BE2C (cell line): ENCODE measurements at places on chromosomes 5 and 9.

DNA sequence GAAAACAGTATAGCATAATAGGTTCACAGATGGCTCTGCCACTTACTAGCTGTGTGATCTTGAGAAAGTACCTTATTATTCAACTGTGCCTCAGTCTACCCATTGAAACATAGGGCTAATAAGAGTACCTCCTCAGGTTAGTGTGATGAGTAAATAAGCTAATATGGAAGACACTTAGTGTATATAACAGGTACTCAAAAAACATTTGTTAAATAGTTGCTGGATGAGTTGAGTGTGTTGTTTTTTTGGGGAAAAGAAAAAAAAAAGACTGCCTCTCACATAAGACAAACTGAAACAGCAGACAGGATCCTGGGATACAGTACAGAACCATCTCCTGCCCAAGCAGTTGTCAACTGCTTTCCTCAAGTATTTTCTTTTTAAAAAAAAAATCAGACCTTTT lies 5.2 kb downstream of the STOM start:
- DNase-seq: no peak

DNA sequence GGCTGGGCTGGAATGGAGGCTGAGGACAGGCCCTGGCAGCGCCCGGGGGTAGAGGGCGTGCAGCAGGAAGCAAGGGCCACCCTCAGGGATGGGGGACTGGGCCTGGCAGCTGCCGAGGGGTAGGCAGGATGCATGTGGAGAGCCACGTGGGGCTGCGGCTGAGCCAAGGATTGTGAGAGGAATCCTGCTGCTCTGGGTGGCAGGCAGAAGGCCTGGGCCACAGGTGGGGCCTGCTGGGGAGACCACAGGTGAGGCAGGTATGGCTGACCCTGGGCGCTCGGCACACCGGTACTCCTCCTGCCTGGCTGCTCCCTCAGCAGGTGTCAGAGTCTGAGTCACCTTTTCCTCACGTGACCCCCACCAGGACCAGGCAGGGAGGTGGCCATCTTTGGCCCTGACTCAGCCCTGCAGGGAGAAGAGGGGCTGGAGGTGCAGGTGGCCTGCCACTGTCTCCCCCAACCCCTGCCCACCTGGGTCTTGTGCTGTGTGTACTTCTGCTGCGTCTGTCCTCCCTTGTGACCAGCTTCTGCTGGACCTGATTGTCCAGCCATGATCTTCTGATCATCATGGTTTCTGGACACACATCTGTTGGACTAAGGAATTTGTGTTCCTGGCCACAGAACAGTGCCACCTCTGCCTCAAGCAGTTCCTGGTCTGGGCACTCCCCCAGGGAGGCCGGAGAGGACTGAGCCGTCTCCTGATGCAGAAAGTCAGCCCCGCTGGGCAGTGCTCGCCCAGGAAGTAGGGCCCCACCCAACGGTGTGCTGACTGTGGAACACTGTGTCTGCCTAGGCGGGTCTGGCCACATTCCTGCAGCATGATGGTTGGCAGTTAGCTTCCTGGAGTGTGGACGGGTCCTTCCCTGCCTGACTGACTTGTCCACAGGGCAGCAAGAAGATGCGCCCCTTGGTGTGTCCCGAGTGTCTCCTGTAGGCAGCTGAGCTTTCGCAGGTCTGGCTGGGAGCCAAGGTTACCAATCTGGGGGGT lies 6.4 kb downstream of the ARRDC1 start:
- DNase-seq: no peak

DNA sequence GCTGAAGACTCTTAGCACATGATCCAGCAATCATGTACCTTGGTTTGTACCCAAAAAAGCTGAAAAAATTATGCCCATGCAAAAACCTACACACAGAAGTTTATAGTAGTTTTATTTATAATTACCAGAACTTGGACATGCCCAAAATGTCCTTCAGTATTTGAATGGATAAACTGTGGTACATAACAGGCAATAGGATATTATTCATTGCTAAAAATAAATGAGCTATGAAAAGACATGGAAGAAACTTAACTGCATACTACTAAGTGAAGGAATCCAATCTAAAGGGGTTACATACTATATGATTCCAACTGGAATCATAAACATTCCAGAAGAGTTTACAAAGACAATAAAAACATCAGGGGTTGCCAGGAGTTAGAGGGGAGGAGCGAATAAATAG lies 25.6 kb downstream of the FBXL17 start:
- no peak for DNase-seq

GRCh38 chr9:69376651-69377050 lies 51.6 kb downstream of the ENTREP1 start:
- DNase-seq: no peak

DNA sequence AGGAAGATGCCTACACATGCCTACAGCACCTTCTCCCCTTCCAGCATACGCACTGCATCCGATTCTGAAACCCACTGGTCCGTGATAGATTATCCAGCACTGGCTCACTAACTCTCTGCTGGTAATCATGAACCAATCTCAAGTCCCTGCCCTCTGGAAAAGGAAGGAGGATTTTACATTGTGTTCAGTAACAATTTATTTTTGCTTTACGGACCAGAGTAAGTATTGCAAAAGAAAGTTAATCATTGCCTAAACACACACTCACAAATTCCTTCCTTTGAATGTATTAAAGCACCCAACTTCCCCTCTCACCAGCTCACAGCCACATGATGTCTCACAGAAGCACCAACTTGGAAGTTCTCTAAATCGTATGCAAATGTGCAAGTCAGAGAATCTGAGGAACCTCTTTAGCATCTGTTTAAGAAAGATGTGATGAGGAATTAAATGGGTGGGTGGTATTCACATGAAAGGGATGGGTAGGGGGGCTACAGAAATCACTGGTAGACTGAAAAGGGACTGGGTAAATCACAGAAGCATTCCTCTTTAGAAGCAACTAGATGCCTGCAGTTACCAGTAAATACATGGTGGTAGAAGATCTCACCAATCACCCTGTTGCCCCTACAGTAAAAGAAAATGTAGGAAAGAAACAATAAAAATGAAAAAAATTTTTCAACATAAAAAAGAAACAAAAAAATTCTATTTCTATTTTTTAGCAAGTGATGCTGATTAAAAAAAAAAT lies 8.4 kb downstream of the GNAQ start:
- DNase-seq: no peak

DNA sequence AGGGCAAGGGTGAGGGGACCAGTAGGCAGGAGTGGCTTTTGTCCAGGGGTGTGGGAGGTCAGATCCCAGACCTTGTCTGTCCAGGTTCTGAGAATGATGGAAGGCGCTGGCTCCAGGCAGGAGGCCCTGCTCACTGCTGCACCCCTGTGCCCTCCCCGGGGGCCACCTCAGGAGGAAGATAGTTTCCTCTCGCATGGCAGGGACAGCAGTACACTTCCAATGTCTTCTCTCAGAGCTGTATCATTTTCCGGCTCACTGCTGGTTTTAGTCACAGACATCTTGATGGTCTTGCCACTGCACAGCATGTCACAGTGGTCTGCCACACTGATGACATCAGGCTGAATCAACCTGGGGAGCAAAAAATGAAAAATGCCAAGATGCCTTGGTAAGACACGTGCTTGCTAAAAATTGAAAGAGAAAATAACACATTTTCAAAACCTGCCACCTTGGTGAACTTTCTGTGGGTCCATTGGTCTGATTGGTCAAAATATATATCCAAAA lies 3.3 kb upstream of the SLC6A3 start:
- DNase-seq: no peak

DNA sequence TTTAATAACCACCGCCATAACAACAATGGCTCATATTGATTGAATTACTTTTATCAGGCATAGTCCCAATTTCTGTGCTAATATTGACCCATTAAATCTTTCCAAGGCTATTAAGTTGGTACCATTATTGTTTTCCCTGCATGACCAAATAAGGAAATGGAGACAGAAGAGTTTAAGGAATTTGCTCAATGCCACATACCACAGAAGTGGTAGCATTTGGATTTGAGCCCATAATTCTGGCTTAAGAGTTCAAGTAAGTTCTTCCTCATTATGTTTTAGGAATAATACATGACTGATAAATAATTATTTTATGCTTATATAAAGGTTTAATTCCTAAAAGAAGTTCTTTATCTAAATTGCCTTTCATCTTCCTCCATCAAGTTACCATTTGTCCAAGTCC lies 43.4 kb upstream of the HAPLN1 start:
- no peak for DNase-seq

DNA sequence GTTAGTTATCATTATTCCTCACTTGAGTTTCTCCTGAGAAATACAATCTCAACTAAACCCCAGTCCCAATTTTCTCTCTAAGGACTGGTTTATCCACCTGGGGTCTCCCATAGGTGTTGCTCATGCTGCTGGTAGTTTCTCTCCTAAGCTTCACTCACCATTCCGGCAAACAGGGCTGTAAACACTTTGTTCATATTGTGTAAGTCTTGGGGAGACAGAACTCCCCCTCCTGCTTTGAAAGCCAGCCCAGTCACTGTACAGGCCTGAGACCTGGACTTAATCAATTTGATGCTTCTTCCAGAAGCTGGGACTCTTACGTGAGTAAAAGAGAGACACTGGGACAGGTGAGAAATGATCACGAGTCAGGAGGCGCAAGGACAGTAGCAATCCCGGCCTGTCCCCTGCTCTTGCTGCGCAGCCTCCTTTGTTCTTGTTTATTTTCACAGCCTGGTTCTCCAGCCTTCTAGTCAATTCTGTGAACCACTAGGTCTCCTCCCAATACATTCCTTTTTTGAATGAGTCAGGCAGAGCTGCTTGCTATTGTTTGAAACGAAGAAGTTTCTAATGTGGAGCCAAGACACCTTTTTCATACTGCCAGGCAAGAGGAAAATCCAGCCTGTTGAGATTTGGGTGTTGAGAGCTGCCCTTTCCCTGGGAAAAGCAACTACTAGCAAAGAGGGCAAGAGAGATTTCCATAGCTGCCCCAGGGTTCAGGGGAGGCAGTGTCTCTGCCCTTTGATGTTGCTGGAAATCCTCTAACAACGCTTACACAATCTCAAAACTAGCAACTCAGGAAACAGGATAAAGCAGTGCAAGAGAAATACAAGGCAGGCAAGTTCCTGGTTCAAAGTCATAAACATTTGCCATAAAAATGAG lies 9.2 kb upstream of the SHROOM1 start:
- DNase-seq: no peak

GRCh38 chr9:71690063-71690688 lies 78.1 kb downstream of the CEMIP2 start:
- DNase-seq: no peak

GRCh38 chr9:76926846-76927245 lies 20.9 kb upstream of the PRUNE2 start:
- DNase-seq: no peak

GRCh38 chr5:131109540-131110255 lies 55.4 kb downstream of the HINT1 start:
- peak; percentile 16 for DNase-seq

GRCh38 chr9:70519912-70520724 lies 105.7 kb upstream of the KLF9 start:
- no peak for DNase-seq

- no peak for DNase-seq
Measured at GRCh38 chr5:90387508-90387907, 22.0 kb downstream of the CETN3 start.

- DNase-seq: no peak
Measured at GRCh38 chr5:144086295-144086694, 84.2 kb downstream of the YIPF5 start.

GRCh38 chr5:168002116-168002515 lies 289.3 kb upstream of the WWC1 start:
- DNase-seq: no peak

GRCh38 chr5:112417931-112418658 lies 982 bp downstream of the EPB41L4A start:
- DNase-seq: no peak

- no peak for DNase-seq
Measured at GRCh38 chr5:109612278-109612905, 77.3 kb upstream of the MAN2A1 start.

- no peak for DNase-seq
Measured at GRCh38 chr5:31754741-31755675, 116.1 kb downstream of the PDZD2 start.

- no peak for DNase-seq
Measured at GRCh38 chr5:18380729-18381362, 746.6 kb downstream of the TAF11L14 start.

GRCh38 chr5:2658447-2658846 lies 93.0 kb downstream of the IRX2 start:
- DNase-seq: no peak

GRCh38 chr5:79157305-79157704 lies 45.7 kb downstream of the BHMT start:
- no peak for DNase-seq

- no peak for DNase-seq
Measured at GRCh38 chr5:1815881-1816292, 14.7 kb downstream of the NDUFS6 start.

- DNase-seq: no peak
Measured at GRCh38 chr5:7779019-7780005, 71.6 kb downstream of the CFAP90 start.

DNA sequence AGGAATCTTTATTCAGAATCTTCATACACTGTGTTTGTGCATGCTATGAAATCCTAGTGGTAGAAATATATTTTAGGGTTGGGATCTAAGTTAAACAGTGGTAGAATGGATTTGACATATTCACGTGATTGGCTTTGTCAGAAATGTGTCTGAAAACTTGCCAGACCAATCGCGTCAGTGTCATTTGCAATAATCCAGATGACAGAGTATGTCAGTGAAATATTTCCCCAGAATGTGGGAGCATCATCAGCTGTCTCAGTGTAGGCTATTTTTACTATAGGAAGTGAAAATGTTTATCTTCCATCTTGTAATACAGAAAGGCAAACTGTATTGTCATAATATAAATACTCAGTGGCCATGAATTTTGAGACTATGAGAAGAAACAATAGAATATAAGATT lies 220.6 kb upstream of the EDIL3 start:
- no peak for DNase-seq

DNA sequence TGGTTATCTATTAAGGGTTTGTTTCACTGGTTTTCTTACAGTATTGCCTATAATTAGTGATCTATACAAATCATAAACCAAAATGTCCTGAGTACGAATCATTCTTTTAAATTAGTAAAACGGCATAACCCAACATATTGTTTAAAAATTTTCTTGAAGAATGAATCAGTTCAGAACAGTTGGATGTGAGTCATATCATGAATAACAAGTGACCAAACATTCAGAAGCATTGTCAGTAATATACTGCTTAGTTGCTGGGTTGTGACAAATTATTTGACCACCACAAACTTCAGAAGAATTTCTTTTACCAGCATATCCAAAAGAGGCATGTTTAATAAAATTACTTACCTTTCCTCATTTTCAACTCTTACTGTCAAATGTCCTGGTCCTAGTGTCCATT lies 111.2 kb downstream of the UNC13B start:
- no peak for DNase-seq
